ENCODE measurements at places on chromosomes 4 and X.

- no peak for DNase-seq
These were observed 795.4 kb upstream of the DIAPH2 start for GRCh38 chrX:95889279-95889678.

DNA sequence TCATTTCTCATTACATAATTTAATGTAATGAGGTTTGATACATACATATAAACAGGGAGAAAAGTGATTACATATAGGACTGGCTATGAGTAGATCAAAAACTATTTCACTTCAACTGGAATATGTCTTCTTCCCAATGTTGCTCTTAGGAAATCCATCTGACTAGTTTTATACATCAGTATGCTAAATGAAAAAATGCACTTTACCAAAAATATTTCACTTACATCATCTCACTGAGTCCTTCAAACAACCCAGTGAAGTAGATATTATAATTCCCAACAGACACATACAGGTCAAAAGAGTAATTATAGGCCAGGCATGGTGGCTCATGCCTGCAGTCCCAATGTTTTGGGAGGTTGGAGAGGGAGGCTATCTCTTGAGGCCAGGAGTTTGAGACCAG lies 215.9 kb downstream of the MID1 start:
- DNase-seq = no peak

GRCh38 chr4:55512922-55513571 lies 33.7 kb downstream of the CLOCK start:
- no peak for DNase-seq

- DNase-seq = no peak
These were observed 127.4 kb upstream of the CLNK start for GRCh38 chr4:10811991-10812390.

DNA sequence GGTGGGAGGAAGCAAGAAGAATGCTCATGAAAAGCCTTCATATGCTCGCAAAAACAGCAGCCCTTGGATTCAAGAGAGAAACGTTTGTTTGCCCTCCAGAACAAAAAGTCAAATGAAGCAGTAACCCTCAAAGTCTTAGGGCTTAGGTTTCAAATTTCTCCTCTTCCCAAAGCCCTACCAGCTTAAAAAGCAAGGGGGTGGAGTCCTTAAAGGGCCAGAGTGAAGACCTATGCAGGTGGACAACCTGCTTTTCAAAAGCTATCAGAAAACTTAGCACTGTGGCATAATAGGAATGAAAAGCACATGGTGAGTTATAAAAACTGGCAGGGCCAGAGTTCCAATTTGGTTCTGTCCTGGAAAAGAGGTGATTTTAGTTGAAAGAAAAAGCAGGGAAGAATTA lies 253.3 kb downstream of the NAP1L3 start:
- DNase-seq = no peak

DNA sequence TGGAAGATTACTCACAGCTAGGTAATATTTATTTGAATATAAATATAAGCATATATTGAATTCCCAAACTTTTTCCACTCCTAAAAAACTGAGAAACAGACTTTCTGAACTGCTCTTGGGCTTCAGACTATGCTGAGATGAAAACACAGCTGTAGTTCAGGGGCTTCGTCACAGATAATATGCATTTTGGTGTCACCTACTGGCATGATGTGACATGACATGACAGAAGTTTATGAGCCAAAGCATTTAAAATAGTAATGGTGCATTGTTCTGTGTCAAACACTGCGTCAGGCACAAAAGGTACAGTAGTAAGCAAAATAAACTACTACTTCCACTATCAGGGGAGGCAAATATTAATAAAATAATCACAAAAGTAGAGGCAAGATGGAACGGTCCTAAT lies 171.3 kb downstream of the BTC start:
- peak; percentile 22 for DNase-seq

DNA sequence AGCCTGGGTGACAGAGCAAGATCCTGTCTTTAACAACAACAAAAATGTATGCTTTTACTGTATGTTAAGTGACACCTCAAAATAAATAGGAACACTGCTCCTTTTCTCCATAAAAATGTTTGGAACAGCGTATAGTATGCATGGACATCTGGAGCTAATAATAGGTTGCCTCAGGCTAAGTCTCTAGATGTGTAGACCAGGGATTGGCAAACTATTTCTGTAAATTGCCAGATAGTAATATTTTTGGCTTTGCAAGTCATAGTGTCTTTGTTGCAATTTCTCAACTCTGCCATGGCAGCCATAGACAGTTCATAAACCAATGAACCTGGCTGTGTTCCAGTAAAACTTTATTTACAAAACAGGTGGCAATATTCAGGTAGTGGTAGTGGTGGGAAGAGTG lies 76.6 kb upstream of the CBLL2 start:
- DNase-seq = no peak

DNA sequence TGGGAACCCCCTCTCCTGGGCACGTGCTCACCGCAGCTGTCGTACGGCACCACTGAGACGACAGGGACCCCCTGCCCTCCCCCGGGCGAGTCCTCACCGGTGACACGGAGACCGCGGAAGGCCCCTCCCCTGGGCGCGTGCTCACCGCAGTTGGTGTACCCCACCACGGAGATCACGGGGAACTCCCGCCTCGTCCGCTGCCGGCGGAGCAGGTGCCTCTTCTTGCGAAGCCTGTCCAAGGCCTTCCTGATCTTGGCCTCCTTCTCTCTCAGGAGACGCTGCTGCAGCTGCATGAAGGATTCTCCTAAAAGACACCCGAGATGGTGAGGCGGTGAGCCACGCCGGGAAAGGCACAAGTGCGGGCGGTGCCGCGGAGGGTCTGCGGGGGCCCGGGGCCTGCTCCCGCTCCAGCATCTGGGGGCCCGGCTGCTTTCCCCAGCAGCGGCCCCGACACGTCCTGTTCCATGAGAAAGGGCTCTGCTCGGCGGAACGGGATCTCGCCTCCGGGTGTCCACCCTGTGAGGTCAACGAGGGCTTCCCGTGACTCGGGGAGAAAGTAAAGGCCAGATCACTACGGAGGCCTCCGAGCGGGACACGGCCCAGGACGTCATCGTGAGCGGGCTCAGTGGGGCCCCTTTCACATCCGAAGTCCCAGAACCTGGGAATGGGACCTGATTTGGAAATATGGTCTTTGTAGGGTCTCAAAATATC lies 5.8 kb downstream of the GTPBP6 start:
- DNase-seq = no peak

GRCh38 chr4:184350213-184350817 lies 124.0 kb downstream of the IRF2 start:
- DNase-seq = no peak

GRCh38 chrX:6134255-6134654 lies 94.4 kb downstream of the NLGN4X start:
- DNase-seq = no peak

DNA sequence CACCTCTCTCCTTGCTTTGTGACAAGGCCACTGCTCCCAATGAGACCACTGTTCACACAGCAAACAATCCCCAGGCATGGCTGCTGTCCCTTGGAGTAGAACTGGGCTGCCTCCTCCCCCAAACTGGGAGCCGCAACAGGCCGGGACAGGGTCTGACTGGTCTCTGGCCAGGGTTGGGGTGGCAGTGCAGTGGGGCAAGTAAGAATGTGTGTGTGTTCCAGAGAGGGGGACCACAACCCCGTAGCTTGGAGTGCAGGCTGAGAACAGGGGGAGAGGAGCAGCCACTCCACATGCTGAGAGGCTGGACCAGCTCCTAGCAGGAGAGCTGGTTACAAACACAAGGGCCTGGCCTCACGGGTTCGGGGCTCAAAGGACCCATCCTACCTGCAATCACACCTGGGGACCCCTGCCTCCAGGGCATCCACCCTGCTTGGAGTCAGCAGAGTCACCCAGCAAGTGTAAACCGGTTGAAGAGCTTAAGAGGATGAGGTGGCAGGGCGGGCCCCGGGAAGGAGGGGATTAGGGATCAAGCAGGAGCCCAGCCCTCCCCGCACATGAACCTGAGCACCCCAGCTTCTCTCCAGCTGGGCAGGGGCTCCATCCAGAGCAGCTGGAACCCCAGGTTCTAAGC lies 3.8 kb upstream of the ZNF185 start:
- DNase-seq = no peak

- no peak for DNase-seq
These were observed 68.5 kb downstream of the SH3RF1 start for GRCh38 chr4:169202145-169202699.

GRCh38 chr4:159150396-159150795 lies 47.5 kb downstream of the RAPGEF2 start:
- no peak for DNase-seq

- DNase-seq = no peak
These were observed 34.3 kb downstream of the OR13H1 start for GRCh38 chrX:131577999-131578734.

DNA sequence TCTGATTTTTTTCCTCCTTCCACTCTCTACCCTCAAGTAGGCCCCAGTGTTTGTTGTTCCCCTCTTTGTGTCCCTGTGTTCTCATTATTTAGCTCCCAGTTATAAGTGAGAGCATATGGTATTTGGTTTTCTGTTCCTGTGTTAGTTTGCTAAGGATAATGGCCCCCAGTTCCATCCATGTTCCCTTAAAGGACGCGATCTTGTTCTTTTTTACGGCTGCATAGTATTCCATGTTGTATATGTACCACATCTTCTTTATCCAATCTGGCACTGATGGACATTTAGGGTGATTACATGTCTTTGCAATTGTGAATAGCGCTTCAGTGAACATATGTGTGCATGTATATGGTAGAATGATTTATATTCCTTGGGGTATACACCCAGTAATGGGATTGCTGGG lies 54.5 kb upstream of the BTC start:
- no peak for DNase-seq

GRCh38 chrX:102995316-102995715 lies 58.2 kb downstream of the RAB40AL start:
- DNase-seq = no peak

- no peak for DNase-seq
These were observed 76.2 kb downstream of the CLDN34 start for GRCh38 chrX:10043386-10043785.

- no peak for DNase-seq
These were observed 93.2 kb downstream of the KDR start for GRCh38 chr4:55032179-55032578.

DNA sequence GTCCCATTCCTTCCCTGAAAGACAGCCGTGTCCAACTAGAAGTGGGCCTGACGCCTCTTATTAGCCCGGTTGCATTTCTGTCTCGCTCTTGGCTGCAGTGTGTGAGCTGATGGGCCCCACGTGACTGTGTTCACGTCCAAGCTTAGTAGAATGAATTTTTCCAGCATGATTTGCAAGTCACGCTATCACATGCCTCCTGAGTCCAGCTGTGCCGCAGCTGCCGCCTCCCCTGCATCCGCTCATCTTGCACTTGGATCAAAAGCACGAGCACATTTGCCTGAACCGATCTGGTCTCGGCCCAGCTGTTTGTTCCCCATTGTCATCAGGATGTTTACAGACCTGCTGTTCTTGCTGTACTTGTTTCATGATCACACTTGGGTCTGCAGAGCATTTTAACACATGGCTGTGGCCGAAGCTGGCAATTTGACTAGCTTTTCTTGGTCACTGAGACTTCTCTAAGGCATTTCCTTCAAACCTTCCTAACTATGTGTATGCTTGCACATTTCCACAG lies 126.5 kb downstream of the KIT start:
- DNase-seq = peak; percentile 56

DNA sequence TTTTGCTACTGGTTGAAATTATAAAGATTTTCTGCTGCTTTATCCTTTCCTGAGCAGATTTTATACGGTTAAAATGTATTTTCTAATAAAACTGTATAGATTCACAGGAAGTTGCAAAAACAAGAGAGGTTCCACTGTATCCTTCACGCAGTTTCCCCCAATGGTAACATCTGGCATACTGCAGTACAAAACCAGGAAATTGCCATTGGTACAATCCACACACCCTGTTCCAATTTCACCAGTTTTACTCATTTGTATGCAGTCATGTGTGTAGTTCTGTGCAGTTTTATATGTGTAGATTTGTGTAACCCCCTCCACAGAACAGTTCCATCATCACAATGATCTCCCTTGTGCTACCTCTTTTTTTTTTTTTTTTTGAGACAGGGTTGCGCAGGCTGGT lies 20.0 kb downstream of the DDX3X start:
- no peak for DNase-seq

- no peak for DNase-seq
These were observed 483.7 kb downstream of the FSTL5 start for GRCh38 chr4:161680146-161680545.

DNA sequence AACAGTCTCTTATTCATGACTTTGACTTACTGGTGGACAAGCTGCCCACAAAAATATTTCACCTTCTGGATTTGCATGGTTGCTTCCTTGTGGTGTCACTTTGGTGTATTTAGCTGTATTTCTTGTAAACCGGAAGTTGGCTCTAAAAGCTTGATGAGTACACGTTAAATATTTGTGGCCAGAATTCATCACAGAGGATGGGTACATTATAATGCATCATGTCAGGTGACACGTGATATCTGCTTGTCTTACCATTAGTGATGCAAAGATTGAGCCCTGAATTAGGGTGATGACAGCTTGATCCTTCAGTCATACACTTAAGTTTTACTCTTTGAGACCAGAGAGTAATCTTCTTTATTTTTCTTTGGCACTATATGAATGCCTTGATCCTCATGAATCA lies 188.3 kb upstream of the RPS6KA3 start:
- no peak for DNase-seq

DNA sequence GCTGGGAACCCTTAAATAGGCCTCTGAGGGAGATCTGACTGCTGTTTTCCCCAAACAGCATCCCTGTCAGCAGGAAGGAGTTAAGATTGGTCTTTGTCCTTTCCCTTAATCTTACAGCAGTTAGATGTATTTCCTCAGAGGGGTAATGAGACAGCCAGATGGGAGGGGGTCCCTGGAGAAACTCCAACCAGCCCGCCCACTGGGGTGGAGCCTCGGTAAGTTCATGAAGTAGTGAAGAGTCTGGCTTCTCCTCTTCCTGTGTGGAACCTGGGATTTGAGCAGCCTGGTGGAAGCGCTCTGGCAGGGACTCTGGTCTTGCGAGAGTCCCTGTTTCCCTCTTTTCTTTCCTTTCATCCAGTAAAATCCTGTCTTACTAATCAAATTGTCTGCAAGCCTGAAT lies 330.0 kb downstream of the TLL1 start:
- no peak for DNase-seq

DNA sequence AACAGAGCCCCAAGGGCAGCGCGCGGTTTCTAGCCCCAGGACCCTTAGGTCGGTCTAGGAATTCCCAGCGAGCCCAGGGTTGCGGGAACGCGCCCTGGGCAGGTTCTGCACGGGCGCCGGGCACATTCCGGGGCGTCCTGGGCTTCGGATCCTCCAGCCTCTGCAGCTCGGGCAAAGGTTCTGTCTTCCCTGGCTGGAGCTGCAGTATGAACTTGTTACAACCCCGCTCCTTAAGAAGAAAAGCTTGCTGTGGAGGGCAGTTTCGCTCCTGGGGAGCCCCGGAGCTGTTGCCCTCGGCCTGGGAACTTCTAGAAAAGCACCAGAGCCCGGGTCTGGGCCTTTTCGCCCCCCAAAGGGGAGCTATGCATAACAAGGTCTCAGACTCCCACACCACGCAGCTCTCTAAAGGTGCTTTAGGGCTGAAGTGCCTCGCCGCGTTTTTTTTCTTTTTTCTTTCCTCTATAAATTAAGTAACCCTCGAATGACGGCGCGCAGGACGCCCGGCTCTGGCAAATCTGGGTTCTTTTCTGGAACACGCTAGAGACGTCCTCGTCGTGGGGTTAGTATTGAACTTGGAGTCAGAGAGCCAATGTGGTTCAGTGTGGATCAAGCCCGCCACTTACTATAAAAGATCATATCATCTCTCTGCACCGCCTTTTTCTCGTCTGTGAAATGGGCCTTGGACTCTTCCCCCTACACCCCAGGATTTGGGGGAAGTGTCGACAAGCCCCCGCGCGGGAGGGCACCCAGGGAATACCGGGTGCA lies 5.7 kb downstream of the MSX1 start:
- no peak for DNase-seq

- no peak for DNase-seq
These were observed 63.2 kb downstream of the BANK1 start for GRCh38 chr4:101853691-101854090.

GRCh38 chr4:98293104-98293887 lies 32.1 kb downstream of the RAP1GDS1 start:
- no peak for DNase-seq

All from body of pancreas (tissue), 4 donors.